ENCODE measurements at places on chromosomes 7 and 10.

DNA sequence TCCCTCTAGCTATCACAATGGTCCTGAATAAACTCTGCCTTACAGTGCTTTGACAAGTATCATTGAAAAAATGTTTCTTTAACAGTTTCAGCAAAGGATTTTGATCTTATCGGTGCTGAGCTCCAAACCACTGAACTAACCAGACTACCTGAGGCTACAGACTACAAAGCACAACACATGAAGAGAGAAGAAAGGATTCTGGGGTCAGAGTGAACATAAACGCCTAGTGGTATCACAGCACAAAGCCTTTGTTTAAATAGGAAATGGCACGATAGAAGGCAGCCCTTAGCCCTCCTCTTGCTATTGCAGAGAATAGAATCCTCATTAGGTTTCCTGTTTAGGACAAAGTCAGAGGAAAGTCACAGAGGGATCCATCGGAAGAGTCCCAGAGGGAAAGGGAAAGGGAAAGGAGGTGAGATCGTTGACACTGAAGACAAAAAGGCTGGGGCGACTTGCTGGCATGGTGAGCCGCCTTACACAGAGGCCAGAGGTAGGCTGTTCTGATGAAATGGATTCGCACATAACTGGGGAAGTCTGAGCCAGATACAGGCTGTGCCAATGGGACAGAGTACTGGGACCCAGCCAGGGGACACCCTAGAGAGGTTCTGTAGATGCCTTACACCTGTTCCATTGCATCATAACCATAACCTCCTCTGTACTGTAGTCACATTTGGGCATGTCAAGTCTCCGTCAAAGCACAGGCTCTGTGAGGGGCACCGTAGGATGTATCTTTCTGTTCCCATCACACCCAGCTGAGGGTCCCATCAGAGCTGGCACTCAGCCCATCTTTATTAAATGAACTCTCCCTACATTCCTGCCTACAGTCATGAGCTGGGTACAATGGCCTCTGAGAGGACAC is 71.5 kb downstream of the XPNPEP1 start:
- no peak for DNase-seq

DNA sequence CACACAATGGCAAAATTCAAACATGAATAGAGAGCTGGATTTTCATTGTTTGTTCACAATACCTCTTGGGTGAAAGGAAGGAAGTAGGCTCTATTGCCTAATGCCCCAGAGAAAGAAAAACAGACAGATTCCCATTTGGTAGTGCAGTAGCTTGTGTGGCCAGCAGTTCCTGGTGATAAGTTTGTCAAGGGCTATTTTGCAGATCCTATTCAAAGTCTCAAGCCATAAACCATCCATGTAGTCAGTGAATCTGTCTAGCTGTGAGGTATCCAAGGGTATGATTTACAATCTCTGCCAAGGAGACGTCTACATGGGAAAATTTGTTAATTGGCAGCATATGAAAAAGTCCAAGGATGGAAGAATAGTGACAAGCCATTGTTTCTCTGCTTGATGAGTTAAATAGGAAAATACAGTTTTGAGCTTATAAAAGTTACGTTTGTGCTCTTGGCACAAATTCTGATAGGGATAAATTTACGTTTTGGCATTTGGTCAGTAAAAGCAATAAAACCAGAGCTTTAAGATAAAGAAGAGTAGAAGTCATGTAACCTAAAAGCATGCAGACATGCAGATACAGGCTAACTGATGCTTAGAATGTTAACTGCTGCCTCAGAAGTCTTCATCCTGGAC is 269.1 kb downstream of the GATA3 start:
- DNase-seq, result no peak

DNA sequence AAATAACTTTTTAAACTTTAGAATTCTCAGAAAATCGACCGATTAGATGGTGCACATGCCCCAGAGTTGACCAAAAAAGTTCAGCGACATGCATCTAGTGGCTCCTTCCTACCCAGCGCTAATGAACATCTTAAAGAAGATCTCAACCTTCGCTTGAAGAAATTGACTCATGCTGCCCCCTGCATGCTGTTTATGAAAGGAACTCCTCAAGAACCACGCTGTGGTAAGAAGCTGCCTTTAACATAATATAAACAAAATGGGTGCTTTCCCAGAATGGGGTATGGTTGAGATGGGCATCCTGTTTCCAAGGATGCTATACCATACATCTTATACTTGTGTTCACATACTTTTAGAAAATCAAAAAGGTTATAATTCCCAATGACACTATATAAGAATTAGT is 24.6 kb downstream of the GLRX3 start:
- no peak for DNase-seq

- DNase-seq, result no peak
Observed at GRCh38 chr7:129502708-129503685, 666 bp downstream of the SMKR1 start.

GRCh38 chr7:50659329-50659965 is 94.2 kb upstream of the DDC start:
- DNase-seq, result no peak

DNA sequence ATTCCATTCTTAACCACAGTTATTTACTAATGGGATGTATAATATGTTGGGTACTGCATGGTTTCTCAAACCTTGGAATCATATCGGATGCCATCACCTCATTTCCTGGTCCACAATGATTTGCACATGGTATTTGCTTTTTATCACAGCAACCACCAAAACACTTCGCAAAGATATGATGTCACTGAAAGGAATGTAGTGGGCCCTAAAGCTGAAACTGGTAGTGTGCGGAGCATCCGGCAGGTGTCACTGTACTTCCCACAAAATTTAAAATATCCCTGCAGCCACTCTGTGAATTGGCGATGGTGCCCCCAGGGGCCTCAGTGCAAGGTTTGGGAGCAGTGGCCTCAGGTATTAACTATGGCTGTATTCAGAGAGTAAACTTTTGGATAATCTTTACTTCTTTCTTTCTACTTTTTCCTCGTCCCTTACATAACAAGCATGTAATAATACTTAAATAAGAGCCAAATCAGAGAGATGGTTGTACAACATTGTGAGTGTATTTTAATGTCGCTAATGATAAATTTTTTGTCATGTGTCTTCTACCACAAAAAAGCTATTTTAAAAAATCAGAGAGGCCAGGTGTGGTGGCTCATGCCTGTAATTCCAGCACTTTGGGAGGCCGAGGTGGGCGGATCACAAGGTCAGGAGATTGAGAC is 66.2 kb downstream of the FAM241B start:
- no peak for DNase-seq

DNA sequence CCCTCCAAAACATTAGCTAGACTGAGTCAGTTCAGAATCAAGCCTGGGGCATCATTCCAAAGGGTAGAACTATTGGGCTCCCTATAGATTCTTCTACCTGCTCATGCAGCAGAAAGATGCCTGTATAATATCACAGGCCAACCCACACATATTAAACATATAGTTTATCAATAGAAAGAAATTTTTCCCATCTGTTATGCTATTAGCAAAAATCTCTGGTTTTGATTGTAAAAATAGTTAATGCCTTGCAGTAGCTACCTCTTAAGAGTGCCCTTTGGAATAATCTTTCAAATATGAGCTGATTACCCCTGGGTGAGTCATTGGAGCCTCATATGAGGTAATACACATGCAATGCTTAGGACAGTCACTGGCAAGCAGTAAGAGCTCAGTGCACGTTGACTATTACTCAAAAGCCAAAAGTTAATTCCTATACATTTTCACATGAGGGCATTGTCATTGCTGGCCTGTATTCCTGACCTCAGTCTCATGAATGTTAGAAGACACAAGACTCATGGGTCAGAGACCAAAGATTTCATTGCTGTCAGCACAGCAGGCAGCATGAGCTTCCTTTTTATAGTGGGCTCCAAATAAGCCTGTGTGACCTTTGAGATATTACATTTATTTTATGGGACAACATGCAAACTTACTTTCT is 180.0 kb downstream of the FGFR2 start:
- no peak for DNase-seq

DNA sequence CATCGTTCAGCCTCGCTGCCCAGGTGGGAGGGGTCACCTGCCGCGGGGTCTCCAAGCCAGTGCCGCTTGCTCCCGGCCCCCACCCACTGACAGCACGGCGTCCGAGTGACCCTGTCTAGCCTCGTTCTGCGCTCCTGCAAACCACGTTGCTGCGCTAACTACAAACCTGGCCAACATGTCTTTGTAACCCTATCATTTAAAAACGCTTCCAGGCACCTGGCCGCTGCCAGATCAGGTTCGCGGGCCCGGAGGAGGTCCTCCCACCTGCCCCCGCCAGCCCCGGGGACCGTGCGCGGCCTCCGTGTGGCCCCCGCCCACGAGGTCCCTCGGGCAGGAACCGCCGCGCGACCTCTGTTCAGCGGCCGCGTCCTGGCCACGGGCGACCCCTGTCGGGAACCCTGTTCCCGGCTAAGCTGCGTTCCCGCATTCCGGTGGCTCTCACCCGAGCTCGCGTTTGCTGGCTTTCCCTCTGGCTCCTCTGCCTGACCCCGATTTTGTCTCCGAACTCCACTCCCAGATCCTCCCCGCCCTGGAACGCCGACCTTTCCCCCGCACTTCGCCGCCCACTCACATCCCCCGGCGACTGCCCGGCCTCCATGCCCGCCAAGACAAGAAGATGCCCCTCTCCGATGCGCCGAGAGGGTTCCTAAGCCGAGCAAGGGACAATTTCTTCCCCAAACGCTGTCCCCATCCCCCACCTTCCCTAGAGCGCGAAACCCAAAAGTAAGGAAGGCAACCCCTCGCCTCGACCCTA is 2.4 kb downstream of the SFMBT2 start:
- DNase-seq, result peak; percentile 41

DNA sequence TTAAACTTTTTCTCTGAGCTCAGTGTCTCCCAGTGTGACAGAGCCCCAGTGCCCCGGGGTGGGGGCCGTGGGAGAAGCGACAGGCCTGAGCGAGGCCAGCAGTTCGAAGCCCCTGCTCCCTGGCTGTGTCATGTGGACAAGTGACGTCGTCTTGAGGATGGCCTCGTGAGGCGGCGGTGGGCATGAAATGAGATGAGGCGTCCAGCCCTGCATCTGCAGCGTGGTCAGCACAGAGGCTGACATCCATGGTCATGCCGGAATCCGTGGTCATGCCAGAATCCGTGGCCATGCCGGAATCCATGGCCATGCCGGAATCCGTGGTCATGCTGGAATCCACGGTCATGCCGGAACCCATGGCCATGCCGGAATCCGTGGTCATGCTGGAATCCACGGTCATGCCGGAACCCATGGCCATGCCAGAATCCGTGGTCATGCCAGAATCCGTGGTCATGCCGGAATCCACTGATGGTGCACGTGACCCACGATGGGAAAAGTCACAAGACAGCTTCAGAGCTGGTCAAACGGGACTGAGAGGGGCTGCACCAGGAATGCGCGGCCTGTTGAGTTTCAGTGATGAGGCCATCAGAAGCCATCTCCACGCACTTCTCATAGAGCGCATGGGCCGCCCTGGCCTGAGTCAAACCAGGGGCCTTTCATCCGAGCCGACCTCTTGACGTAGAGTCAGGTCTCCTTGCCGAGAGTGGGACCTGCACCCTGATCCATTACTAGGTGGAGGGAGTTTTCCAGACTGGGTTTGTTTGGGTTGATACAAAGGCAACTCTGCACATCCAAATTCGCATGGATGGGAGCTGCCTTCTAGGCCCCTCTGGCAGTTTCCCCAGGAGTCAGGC is 342.5 kb downstream of the PTPRN2 start:
- no peak for DNase-seq

- DNase-seq, result no peak
Observed at GRCh38 chr7:112566442-112567324, 85.9 kb downstream of the LSMEM1 start.

DNA sequence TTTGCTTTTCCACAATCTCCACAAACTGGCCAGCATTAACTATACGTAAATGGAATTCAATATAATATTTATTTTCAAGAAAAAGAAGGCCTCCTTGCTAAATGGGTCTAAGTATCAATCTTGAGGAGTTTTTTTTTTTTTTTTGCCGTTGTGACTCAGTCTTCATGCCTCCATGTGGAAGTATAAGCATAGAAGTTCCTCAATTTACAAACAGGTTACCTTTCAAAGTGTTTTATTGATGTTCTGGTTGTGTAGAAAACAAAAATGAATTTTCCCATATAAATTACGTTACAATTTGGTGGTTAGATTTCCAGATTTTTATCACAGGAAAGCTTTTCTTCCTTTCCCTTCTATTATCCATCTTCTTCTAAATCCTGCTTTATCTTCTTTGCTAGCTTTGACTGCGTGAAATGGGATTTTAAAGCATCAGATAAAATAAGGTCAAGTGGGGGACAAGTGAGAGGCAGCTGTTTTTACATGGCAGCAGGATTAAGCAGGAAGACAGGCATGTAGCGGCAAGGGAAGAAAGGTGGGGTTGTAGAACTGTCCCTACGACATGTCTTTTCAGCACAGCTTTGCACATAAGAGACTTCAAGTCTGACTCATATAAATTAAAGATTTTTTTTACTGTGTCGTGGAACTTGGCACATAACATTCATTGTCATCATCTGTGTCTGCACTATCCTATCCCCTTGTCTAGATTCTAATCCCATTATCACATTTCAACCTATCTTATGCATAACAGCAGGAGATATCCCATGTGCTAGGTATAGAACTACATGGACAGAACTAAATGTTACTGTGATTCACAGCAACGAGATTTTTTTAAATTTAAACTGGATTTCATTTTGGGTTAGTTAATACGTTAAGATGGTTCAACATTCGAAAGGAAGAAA is 135.3 kb upstream of the FAM3C start:
- no peak for DNase-seq

- DNase-seq, result no peak
Observed at GRCh38 chr10:10311966-10312365, 705.7 kb upstream of the CELF2 start.
